ENCODE measurements at places on chromosomes 16 and 17. TPM values are rescaled to one million over a fixed set of nuclear protein-coding genes. Genes with fewer than 3 reads are reported as not detected.

The WNT3 gene
- total RNA-seq = 31.9 TPM

- peak; percentile 38 for DNase-seq
Observed at GRCh38 chr16:73565263-73565662, 517.3 kb upstream of the ZFHX3 start.

GRCh38 chr17:32285746-32286517 is 20.3 kb downstream of the RHBDL3 start:
- DNase-seq = no peak

DNA sequence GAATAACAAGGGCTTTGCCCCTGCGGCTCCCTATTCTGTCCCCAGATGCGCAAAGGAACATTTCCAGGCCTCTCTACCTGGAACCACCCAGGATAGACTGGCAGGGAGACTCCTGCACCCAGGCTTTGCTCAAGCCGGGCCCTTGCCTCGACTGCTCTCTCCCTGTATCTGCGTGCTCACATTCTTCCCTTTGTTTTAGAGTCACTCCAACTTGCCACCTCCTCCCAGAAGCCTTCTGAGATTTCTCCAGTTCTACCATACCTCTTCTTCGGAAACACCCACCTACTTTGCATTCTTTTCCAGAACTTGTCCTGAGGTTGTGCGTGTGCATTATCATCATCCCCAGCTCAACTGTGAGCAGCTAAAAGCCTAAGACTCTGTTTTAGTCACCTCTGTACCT is 3.0 kb downstream of the CES5A start:
- DNase-seq = no peak

- DNase-seq = no peak
Observed at GRCh38 chr17:7720125-7720524, 2.6 kb downstream of the DNAH2 start.

- peak; percentile 53 for DNase-seq
Observed at GRCh38 chr17:80527016-80527645, 17.5 kb upstream of the RPTOR start.

GRCh38 chr17:46942441-46943217 is 19.7 kb downstream of the GOSR2 start:
- DNase-seq = peak; percentile 87

GRCh38 chr16:88453611-88454522 is 787 bp downstream of the ZFPM1 start:
- DNase-seq = peak; percentile 85
